ENCODE measurements at places on chromosomes 3 and 15.

DNA sequence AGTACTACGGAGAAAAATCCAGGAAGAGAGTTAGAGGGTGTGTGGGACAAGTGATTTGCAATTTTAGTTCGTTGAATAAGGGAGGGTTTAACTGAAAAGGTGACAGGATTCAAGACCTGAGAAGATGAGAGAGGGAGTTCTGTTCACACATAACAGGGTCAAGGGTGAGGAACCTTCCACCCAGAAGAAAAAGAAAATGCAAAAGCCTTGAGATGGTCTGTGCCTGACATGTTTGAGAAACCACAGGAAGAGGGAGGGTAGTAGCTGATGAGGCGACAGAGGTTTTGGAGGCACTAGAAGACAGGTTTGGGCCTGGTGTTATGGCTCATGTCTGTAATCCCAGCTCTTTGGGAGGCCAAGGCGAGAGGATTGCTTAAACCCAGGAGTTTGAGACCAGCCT, 591 bp upstream of the SLC25A20 start:
- DNase-seq, result peak; percentile 31

- no peak for DNase-seq
These were observed 32.0 kb downstream of the MUC20 start for GRCh38 chr3:195752546-195753331.

DNA sequence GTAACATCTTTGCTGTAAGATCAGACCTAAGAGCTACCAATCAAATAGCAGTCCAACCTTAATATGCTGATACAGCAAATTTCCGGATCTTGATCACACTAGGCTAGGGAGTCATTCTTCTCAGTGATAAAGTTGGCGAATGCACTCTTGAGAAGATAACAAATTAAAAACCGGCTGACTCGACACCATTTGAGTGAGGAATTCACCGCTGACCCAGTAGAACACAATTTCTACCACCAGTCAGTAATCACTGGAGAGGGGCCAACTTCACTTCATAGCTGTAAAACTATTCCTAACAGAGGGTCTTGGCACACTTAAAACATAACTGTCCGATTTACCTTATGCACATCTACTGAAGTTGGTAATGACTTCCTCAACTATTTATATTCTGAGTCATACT, 47.2 kb downstream of the MEIS2 start:
- DNase-seq, result no peak

GRCh38 chr3:151707216-151707615, 26.5 kb upstream of the AADACL2 start:
- DNase-seq, result no peak

GRCh38 chr15:31526916-31527690, 200.5 kb downstream of the KLF13 start:
- DNase-seq, result no peak

DNA sequence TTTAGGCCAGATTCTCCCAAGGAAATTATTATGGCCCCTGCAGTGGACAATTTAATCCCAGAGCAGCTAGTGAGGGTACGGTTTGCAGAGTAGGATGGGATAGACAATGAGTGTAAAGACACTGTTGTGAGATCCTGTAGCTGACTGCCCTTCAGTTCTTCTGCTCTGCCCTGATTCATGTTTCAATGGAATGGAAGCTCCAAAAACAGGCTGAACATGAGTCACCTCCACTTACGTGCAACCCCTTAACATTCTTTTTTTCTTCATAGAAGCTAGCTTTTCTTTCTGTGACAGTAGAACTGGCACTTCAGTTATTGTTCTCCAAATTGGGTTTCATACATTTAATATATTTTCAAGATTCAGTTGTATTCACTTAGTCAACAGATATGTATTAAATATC, 32.1 kb downstream of the CLDN18 start:
- DNase-seq, result no peak

- DNase-seq, result peak; percentile 60
These were observed 61.3 kb upstream of the CMTM8 start for GRCh38 chr3:32176989-32177701.

- no peak for DNase-seq
These were observed 15.3 kb downstream of the PLXNB1 start for GRCh38 chr3:48414376-48415250.

DNA sequence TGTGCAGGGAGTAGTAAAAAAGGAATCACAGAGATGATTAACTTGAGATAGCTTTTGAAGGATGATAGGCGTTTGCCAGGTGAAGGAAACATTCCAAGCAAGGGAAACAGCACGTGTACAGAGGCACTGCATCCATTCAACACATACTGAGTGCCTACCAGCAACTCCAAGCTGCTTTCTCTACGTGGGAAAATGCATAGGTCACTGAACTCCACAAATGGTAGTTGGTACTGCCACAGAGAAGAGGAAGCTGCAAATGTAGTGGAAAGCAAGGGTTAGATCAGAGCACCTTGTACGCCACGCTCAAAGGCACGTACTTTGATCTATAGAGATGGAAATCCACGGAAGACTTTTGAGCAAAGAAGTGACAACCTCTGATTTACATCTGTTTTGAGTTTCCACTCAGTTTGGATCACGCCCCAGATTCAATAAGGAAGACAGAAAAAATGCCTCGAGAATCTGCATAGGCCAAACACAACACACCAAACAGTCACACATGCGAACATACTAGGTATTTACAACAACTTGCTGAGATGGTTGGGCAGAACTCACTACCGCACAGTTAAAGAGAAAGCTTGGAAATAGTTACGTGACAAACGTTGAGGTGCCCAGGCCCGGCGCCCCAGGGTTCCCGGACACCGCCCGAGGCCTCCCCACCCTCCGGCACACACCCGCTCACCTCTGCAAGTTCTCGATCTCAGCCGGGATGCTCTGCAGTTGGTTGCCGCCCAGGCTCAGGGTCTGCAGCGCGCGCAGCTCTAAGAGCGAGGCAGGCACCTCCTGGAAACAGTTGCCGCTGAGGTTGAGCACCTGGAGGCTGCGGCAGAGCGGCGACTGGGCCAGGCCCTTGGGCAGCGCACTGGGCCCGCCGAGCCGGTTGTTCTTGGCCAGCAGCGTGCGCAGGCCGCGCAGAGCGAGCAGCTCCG, 826 bp downstream of the LRRC58 start:
- DNase-seq, result peak; percentile 56

DNA sequence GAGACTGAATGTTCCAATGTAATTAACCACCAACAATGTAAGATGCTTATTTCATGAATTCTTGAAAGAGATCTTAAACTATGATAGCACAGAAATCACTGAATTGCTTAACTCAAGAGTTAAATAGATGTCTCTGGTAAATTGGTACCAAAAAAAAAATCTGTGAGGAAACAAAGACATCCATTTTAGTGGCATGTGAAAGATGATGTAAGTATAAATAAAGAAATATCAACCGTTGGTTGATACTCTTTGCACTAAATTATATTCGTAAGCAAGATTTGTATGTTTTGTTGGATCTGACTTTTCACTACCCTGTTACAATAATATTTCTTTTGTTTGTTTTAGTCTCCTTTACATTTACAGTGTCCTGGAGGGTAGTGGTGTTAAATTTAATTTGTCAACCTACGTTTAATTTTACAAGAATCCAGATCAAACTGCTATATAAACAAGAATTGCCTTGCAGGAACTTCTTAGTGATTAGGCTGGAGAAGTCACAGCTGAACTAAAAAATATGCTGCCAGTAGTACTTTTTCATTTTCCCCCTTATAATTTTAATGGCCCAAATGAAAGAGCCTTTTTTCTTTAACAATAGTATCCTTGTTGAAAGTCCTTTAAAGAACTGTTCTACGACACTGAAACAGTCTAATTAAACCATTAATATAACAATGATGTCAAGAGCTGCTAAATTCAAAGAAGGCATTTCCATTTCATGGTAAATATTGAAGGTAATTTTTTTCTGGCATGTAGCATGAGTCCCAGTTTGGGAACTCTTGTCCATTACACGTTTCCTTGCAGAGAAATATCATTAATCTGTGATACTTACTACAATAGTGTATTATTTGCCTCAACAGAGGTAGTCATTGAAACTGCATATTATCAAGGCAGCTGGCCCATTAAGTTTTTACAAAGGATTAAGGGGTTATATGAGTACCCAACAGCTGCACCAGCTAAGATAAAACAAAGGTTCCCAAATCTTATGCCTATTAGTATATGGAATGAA, 109.6 kb upstream of the PHLDB2 start:
- no peak for DNase-seq

GRCh38 chr15:90287101-90287500, 21.6 kb downstream of the NGRN start:
- no peak for DNase-seq

DNA sequence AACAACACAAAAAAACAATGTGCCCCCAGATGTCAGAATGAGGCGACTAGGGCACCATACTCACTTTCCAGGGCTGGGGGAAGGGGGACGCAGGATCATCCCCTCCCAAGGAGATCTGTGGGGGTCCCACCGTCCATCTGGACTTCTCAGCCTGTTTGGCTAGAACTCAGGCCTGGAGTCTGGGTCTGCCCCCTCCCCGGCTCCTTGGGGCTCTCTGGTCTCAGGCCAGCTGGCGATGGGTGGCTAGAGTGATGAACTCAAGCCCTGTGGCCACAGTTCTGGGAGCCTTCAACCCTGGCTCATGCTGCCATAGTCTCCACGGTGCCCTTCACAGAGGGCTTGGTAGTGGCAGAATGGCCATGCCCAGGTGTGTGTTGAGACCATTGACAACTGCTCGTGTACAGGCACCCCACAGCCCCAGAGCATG, 13.6 kb downstream of the ZBTB47 start:
- DNase-seq, result no peak

- no peak for DNase-seq
These were observed 11.0 kb upstream of the GPD1L start for GRCh38 chr3:32095431-32095830.

GRCh38 chr3:100880072-100880471, 113.1 kb downstream of the ABI3BP start:
- no peak for DNase-seq

DNA sequence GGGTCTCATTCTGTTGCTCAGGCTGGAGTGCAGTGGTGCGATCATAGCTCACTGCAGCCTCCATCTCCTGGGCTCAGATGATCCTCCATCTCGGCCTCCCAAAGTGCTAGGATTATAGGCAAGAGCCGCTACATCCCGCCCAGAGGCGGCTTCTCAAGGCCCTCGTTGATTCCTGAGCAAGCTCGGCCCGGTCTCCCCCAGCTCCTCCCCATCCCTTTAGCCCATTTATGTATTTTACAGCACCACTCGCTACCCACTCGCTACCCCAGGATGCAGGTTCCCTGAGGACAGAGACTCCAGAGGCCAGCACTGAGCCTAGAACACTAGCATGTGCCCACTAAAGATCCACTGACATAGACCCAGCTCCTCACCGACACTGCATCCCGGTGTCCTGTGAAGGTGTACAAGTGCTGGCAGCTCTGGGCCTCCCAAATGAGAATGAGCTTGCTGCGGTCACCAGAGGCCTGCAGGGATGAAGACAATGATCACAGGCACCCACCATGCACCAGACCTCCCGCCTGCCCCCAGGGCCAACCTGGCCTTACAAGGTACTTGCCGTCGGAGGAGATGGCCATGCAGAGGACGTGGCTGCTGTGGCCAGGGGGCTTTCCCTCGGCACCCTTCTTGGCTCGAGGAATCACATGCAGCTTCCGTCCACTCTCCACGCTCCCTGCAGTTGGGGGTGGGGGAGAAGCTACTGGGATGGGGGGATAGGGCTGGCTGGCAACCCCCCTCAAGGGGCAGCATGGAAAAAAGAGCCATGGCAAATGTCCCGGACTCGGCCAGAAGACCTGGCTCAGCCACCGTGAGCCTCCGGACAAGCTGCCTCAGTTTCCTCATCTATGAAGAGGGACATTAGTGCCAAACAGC, 5.6 kb downstream of the RRP9 start:
- no peak for DNase-seq

- no peak for DNase-seq
These were observed 59.1 kb downstream of the GOLIM4 start for GRCh38 chr3:168036619-168037018.

DNA sequence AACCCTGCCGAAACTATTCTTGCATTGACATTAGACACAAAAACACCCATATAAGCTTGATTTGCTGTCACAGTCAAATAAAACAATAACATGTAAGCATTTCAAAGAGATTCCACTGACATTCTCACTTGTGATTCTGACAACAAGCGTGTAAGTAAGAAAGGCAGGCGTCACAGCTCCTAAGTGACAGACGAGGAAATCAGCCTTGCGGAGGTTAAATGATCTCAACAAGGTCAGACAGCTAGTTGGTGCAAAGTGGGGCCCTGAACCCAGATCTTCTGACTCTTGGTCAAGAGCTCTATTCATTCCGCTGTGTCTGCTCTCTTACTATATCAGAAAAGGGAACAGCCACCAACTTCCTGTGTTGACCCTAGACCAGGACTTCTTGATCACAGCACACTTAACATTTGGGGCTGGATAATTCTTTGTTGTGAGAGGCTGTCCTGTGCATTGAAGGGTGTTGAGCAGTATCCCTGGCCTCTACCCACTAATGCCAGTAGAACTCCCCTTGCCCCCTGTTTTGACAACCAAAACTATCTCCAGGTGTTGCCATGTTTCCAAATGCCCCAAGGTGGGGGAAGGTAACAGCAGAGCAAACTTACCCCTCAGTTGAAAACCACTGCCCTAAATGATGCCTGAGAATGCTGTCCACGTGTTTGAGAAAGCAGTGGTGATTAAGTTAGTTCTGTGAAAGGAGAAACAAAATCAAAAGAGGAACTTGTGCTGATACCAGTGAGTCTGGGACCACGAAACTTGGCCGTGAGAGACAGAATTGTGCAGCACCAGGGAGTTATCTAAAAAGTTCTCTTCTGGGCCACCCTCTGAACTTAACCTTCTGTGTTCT, 86.1 kb downstream of the LIPC start:
- DNase-seq, result peak; percentile 48

DNA sequence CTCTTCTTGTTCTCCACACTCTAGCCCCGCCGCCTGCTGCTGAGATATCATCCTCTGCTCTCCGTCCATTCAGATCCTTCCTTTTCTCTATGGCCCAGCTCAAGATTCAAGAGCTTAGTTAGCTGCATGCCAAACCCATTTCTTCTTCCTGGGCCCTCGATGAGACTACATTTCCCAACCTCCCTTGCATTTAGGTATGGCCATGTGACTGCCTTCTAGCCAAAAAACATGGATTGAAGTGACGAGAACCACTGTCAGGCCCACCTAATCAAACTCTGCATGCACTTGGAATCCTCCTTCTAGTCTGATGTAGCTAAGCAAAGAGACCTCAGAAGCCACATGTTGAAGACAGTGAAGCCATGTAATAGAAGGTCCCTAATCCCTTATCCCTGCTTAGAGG, 308.2 kb downstream of the VPS13C start:
- DNase-seq, result no peak

GRCh38 chr15:50164458-50164857, 17.5 kb upstream of the SLC27A2 start:
- DNase-seq, result no peak

DNA sequence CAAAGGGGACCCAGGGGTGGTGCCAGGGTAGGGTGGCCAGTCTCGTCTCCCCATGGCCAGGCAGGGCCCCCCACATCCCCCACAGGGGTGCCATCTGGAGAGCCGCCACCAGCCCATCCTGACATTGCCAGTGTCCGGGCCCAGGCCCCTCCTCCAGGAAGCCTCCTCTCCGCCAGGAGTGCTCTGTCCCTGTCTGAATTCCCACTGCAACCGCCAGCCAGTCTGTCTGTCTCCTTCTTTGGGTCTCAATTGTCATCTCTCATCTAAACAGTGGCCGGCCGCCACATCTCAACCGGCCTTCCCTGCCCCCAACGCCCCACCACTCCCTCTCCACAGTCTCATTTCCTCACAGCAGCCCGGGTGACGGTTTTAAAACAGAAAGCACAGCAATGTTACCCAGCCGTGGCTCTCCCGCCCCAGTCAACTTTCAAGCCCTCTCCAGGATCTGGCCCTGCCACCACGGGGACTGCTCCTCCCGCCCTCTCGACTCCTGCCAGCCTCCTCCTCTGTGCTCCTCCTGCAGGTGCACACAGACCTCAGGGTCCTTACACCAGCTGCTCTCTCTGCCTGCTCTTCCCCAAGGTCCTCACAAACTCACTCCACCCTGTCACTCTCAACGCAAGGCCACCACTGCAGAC, 57.0 kb downstream of the IQSEC1 start:
- peak; percentile 72 for DNase-seq
